ENCODE measurements at places on chromosomes 16 and 17.

DNA sequence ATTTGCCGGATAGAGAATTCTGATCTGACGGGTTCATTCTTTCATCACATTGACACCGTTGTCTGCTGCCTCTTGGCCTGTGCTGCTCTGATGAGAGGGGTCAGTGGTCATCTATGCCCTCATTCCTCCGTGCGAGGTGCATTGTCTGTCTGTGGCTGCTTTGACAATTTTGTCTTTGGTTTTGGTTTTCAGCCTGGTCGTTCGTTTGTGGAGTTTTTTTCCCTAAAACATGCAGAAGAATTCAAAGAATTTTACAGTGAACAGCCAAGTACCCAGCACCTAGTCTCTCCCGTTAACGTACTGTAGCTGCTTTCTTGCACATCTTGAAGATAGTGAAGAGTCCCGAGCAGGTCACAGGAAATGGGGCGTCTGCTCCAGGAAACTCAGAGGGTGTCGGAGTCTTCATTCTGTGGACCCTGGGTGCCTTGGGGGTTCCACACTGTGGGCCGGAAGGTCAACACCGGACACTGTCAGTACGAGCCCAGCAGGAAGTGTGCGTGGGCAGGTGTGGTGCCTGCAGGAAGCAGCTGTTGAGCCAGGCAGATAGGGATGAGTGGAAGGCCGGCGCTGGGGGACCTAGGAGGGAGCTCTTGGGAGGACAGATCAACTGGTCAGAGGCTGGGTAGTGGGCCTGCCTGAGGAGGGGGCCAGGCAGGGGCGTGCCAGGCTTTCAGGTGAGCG lies 28.2 kb downstream of the CRAMP1 start:
- no peak for DNase-seq

- DNase-seq = no peak
Observed at GRCh38 chr16:87314990-87315420, 2.2 kb downstream of the C16orf95 start.

- no peak for DNase-seq
Observed at GRCh38 chr16:80107900-80108299, 432.9 kb upstream of the DYNLRB2 start.

- no peak for DNase-seq
Observed at GRCh38 chr17:53428913-53429312, 393.8 kb upstream of the KIF2B start.

- DNase-seq = no peak
Observed at GRCh38 chr17:40095944-40096791, 4.2 kb downstream of the NR1D1 start.
